ENCODE measurements at places on chromosomes 4 and X. TPM values are rescaled to one million over a fixed set of nuclear protein-coding genes. Genes with fewer than 3 reads are reported as not detected.

- no peak for DNase-seq
Measured at GRCh38 chr4:185282968-185283367, 73.6 kb downstream of the SNX25 start.

Gene GPRASP3
- total RNA-seq = 7.0 TPM

GRCh38 chr4:78666830-78667258, 109.3 kb upstream of the BMP2K start:
- no peak for DNase-seq

Gene MAGEA4
- not detected for total RNA-seq

GRCh38 chrX:37846141-37846540, 1.2 kb downstream of the DYNLT3 start:
- DNase-seq = no peak
